ENCODE measurements at places on chromosomes 2 and 18. TPM values are rescaled to one million over a fixed set of nuclear protein-coding genes. Genes with fewer than 3 reads are reported as not detected.

Gene HK2
- total RNA-seq = 55.6 TPM

Gene VAPA
- total RNA-seq = 197 TPM

Gene NTSR2
- total RNA-seq = not detected

Gene ANKRD29
- 51.9 TPM for total RNA-seq

Gene SLC16A14
- total RNA-seq = 3.1 TPM

Gene DSEL
- total RNA-seq = 14.2 TPM

Gene CD8B2
- total RNA-seq = not detected

Gene CCDC141
- 22.5 TPM for total RNA-seq

Gene SLC38A11
- 0.29 TPM for total RNA-seq

Gene LYG1
- total RNA-seq = 0.93 TPM

Gene TMEM163
- 23.2 TPM for total RNA-seq

Gene NT5DC4
- total RNA-seq = 0.60 TPM

Gene LYPD1
- 2.5 TPM for total RNA-seq

Gene C2orf81
- total RNA-seq = 3.4 TPM

Gene DYTN
- 0.10 TPM for total RNA-seq

Gene SPRED2
- 34.5 TPM for total RNA-seq

Gene ACVR1
- 37.7 TPM for total RNA-seq

Measured in left lung (tissue), 14 donors.